ENCODE measurements at places on chromosomes 2 and 18.

DNA sequence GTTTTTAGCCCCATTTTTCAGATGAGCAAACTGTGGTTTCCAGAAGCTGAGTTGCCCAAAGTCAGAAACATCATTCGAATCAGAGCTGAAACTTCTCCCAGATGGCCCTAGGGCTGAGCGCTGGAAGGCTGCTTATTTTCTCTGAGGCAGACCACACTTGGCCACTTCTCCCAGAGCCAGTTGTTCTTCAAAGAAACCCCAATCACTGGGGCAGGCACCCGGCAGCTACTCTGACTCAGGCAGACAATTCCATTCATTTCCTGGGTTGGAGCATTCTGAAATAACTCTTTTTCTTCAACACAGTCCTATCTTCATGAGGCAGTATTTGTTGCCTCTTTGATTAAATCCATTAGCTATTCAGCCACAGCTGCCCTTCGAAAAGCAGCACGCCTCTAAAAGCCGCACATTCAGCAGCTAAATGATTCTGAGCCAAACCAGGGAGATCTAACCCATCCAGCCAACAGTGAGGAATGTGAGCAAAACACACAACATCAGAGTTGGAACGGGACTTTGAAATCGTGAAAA, 40.9 kb downstream of the LRATD1 start:
- no peak for DNase-seq

DNA sequence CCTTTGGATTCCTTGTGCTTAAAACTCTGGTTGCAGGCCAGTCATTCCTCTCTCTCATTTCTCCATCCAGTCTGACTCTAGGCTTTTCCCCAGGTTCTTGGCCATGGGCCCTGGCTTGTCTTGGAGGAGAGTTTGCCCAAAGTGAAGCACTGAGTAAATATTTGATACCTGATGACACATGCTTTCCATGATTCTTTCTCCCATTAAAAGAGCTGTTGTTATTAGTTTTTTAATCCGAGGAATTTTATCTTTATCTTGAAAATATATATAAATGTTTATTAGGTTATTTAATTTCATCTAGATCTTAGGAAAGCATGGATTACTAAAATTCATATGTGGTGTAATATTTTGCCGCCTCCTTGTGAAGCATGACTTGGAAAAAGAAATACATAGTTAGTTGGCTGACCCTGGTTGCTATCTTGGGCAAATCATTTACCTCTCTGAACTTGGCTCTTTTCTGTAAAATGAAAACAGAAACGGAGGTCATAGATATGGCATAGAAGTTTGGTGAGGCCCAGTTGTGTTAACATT, 650.1 kb downstream of the SLC4A3 start:
- no peak for DNase-seq

- no peak for DNase-seq
Measured at GRCh38 chr18:13036622-13037320, 45.6 kb downstream of the CEP192 start.

DNA sequence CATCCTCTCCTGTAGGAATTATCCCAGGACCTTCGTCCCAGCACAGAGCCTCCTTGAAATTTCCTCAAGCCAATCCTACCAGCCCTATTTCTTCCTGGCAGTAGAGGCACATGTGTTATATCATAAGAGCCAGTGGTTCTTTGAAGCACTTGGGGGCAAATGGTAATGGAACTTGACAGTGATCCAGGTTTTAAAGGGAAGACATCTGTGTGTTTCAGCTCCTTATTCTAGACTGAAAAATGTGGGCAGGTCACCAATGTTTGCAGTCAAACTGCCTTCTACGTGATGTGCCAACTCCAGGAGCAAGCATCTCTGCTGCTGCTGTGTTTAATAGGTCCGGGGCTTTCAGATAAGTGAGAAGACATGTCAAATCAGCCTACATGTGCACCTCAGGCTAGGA, 157.1 kb downstream of the GALNT14 start:
- DNase-seq: no peak

DNA sequence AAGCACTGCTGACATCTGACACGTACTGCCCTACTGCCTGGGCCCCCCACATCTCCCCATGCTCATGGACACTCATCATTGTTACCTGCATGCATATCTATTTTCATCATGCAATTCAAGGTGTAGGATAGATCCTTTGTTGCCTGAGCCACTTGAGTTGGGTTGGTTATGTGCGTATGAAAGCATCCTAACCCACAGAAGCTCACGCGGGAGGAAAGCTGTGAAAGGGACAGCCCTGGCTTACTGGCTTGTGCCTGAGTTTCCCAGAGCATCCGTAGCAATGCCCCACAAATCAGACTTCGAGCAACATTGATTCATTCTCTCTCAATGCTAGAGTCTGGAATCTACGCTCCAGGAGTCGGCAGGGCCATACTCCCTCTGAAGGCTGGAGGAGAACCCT, 285.5 kb downstream of the PHLPP1 start:
- no peak for DNase-seq

DNA sequence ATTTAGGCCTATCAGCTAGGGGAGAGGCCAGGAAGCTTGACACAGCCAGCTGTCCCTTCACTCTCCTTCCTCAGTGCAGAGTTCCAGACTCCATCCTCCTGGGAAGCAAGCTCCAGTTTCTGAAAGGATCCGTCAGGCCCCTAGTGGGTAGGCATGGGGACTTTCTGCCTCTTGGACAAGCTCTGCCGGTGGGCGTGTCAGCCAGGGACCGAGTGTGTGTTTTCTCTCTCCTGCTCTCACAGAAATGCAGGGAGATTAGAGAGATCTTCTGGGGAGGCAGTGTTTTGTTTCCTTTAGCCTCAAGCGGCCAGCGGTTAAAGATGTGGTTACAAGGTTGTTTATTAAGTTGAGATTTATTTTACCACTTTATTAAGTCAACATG, 29.9 kb upstream of the OTOS start:
- no peak for DNase-seq

DNA sequence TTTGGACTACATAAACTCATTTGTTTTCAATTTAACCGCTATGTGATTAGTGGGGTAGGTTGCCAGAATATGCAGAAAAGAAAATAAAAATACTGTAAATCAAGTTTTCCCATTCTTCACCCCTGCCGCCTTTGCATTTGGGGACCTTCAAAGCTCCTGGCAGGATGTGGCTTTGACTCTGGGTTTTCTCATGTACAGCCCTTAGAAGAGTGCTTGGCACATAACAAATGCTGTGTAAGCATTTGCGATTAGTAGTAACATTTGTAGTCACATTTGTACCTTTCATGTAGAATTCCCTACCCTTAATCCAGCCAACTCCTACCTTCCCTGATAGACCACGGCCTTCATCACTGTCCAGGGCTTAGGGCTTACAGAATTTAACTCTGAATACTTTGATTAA, 262.6 kb downstream of the MREG start:
- no peak for DNase-seq

DNA sequence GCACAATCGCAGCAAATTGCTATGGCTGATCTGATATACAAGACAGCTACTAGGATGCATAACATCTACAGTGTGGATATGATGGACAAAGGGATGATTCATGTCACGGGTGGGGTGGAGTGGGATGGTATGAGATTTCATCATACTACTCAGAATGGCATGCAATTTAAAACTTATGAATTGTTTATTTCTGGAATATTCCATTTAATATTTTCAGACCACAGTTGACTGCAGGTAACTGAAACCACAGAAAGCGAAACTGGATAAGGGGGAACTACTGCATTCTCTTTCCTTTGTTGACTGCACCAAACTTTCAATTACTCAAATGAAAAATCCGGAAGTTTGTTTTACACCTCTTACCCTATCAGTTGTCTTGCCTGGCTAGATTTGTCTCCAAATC, 94.4 kb upstream of the NEUROD1 start:
- DNase-seq: no peak

- DNase-seq: no peak
Measured at GRCh38 chr2:29039718-29040480, 34.4 kb downstream of the PCARE start.

DNA sequence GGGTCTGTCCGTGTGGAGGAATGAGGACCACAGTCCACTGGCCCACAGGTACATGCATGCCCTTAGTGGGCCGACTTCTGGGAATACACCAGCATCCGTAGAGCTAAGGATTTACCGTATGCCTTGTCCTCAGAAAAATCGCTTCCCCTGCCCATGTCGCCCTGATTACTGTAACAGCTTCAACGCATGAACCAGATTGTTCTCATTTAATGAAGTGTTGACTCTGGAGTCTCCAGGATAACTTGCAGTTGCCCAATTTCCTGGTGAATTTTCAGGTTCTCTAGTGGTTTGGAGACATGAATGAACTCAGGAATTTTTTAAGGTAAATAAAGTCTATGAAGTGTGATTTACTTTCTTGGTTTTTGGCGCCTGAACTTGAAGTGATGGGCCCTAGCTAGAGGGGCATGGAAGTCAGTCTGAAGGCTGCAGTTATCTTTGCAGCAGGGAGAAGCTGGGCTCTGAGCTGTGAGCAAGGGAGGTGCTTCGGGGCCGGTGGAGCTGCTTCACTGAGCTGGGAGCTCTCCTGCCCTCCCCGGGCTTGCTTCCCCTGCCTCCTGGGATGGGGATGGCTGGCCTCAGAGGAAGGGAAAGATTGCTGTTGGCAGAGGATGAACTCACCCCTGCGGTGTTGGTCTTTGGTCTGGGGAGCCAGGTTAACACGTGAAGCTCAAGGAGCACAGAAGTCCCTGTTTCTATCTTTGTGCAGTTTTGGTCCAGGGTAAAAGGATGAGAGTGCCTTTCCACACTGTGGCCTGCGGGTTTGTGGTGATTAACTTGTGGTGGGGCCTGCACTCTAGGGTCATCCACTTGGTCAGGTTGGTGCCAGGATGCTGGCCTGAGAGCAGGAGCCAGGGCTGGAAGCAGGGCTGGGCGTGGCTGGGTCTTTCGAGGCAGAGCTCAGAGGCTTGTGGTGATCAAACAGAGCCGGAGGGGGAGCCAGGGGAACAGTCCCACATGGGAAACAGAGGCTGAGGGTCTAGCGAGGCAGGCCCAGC, 28.1 kb downstream of the TCF7L1 start:
- no peak for DNase-seq

DNA sequence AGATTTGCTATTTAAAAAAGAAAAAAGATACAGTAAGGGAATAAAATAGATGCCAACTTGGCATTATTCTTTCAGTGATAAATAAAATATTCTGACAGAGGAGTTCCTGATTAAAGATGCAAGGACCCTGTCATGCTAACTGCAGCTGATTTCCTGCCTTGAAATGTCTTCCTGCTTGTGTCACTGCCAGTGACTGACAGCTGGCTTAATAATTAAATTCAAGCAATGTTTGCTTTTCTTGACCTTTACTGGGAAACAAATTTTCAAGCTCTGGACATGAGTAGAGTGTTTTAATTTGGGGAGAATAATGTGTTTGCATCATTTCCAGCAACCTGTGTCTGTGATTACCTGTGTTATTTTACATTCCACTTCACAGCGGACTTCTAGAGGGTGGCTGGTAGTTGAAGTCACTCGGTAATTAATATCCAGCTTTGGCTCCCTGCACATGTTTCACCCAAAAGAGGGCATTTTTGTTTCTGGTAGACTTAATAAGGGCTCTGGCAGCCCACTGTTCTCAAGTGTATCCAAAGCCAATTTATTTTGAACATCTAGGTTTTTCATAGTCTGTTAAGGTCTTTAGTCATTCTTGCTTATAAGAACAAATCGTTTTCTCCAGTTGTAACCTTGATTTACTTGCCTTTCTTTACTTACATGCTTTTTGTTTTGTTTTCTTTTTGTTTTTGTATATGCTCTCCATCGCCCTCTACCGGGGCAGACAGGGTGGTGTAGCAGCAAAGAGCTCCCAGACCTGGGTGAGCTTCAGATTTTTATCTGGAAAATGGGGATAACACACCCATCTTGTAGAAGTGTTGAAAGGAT, 48.5 kb upstream of the PROKR1 start:
- no peak for DNase-seq

DNA sequence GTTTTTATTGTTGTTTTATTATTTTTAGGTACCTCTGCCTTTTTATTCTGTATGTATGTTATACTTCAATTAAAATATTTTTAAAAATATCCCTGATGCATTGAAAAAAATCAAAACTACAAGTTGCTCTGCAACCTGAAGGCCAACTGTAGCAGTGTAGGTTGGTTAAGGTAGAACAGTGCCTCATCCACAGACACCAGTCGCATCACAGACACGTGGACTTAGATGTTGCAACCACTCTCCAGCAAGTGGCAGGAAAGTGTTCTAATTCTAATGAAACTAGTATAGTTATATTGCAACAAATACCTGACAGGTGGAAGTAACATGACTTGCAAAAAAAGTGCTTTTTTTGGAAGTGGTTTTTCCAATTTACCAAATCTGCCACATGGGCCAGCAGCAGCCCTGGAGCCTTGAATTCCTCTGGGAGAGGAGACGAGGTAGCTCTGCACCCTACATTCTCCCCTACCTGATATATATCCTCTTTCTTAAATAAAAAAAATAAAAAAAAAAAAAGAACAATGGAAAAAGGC, 28.4 kb upstream of the SLC3A1 start:
- DNase-seq: no peak

- DNase-seq: no peak
Measured at GRCh38 chr2:38690499-38691420, 24.8 kb downstream of the GALM start.

DNA sequence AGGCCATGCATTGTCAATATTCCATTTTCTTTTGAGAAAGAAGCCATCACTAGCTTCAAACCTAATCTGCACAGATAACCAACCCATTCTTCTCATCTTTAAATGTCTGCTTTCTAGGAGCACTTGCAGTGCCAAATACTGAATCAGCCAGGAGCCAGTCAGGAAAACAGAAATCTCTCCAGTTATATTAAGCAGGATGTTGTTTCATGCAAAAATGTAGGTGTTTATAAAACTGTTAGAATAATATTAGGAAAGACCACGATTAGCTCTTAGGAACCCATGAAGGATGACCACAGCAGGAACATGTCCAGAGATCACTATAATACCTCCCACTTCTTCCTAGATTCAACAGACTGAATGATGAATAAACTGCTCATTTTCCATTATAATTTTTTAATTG, 86.0 kb downstream of the TTC32 start:
- DNase-seq: no peak

DNA sequence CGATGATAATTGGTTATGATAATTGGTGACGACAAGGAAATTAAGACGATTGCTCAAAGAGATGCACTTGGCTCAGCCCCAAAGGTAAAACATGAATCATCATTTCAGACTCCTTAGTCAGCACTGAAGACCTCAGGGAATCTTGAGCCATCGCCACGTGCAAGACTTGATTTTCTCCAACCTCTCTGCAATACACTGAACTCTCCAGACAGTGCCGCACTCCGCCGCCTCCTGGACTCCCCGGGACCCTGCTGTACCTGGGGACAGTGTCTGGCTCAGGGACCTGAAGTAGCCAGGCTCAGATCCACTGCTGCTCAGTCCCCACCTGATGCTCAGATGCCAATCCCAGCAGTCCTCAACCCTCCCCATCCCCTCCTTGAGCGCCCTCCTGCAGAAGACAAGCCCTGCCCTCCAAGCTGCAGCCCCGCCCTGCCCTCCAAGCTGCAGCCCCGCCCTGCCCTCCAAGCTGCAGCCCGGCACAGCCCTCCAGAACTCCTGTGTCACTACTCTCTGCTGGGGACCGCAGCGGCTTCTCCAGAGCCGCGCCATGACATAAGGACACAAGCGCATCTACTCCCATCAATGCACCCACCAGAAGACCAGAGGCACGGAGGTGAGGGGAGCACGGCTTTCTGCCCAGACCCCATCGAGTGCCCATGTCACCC, 1.1 kb downstream of the TMEM18 start:
- peak; percentile 40 for DNase-seq

- no peak for DNase-seq
Measured at GRCh38 chr2:66105066-66105753, 329.7 kb upstream of the MEIS1 start.

GRCh38 chr2:195596840-195597239, 60.2 kb upstream of the SLC39A10 start:
- no peak for DNase-seq

GRCh38 chr18:45066210-45066609, 385.5 kb downstream of the SETBP1 start:
- no peak for DNase-seq

GRCh38 chr18:70324897-70325296, 36.1 kb downstream of the SOCS6 start:
- DNase-seq: no peak
